Fibroblast of villous mesenchyme (primary cell): ENCODE measurements at places on chromosomes 5 and 9. TPM values are rescaled to one million over a fixed set of nuclear protein-coding genes. Genes with fewer than 3 reads are reported as not detected.
A peak's percentile ranks its signal among the peaks of the same experiment; 100 is the strongest.

GRCh38 chr9:71326360-71326759 is 204.9 kb upstream of the TRPM3 start:
- DNase-seq, result no peak

GRCh38 chr5:9515436-9515835 is 30.4 kb downstream of the SEMA5A start:
- no peak for DNase-seq

- DNase-seq, result no peak
These were observed 350.8 kb downstream of the NFIB start for GRCh38 chr9:13963005-13963653.

GRCh38 chr5:151461312-151461711 is 13.9 kb downstream of the SLC36A1 start:
- DNase-seq, result no peak

The ZMYND19 gene
- total RNA-seq, result 18.0 and 18.6 TPM in 2 replicates

DNA sequence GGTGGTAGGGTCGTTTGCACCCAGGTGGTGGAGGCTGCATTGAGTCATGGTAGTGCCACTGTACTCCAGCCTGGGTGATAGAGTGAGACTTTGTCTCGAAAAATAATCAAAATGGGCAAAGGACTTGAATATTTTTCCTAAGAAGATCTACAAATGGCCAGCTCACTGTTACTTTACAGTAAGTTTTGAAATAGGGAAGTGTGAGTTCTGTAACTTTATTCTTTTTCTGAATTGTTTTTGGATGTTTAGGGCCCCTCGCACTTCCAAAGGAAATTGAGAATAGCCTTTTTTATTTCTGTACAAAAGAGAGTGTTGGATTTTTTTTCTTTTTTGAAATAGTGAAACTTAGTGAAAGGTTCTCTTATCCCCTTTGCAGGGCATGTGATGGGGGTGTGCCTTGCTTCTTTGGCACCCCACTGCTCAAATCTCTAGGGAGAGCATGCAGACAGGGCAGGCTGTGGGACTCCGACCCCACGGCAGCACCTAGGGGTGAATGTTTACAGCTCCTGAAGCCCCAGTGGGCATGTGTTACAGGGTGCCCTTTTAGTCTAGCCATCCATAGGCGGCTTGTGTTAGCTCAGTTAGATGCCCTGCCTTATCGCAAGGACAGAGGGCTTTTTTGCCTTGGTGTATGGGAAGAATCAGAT is 33.3 kb downstream of the GPBP1 start:
- DNase-seq, result no peak

- DNase-seq, result no peak
These were observed 185.9 kb downstream of the SYK start for GRCh38 chr9:90987566-90987965.

DNA sequence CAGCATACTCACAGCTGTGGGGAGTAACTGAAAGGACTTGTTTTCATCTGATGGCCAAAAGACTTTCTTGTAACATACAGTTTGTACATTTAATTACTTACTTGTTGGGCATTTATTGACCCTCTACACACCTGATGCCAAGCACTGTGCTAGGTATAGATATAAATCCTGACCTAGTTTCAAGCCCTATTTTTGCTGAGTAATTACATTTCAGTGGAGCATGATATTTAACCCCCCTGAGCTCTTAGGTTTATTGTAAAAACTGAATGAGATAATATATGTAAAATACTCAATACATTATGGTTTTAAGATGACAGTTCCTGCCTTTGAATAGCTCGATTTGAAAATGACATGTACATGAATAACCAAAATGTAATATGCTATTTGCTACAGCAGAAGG is 68.1 kb upstream of the SLC12A2 start:
- no peak for DNase-seq

GRCh38 chr9:3471883-3472282 is 53.9 kb downstream of the RFX3 start:
- DNase-seq, result no peak

The MAPKAP1 gene
- total RNA-seq, result 92.0 and 93.4 TPM in 2 replicates

The BAAT gene
- total RNA-seq, result under 0.01 TPM in 1 of 2 replicates, not detected in the other

DNA sequence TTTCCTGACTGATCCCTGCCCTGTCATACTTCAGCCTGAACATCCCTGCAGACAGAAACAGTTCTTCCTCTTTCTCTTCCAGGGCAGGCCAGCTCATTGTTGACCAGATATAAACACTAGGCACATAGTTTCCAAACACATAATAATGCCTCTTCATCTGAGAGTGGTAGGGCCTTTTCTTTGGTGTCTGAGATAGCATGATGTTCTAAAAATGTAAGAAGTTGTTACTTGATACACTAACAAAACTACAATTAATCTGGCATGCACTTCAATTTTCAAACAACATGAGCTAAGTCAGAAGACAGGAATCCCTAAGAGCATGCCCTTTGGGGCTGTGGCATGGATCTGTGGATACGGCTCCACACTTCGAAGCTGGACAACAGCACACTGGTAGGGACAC is 246.6 kb downstream of the SPOCK1 start:
- DNase-seq, result peak; percentile 39

GRCh38 chr9:98248737-98249474 is 6.5 kb downstream of the TBC1D2 start:
- DNase-seq, result peak; percentile 100
